Stimulated activated CD4-positive, alpha-beta T cell treated with anti-CD3 and anti-CD28 coated beads, Interleukin-12 subunit alpha, Interleukin-12 subunit beta, amount 100 ng/mL, for 24 hours (primary cell): ENCODE measurements at places on chromosomes 2 and 18.

GRCh38 chr2:174343343-174343622, 8.5 kb downstream of the SP9 start:
- DNase-seq = no peak

DNA sequence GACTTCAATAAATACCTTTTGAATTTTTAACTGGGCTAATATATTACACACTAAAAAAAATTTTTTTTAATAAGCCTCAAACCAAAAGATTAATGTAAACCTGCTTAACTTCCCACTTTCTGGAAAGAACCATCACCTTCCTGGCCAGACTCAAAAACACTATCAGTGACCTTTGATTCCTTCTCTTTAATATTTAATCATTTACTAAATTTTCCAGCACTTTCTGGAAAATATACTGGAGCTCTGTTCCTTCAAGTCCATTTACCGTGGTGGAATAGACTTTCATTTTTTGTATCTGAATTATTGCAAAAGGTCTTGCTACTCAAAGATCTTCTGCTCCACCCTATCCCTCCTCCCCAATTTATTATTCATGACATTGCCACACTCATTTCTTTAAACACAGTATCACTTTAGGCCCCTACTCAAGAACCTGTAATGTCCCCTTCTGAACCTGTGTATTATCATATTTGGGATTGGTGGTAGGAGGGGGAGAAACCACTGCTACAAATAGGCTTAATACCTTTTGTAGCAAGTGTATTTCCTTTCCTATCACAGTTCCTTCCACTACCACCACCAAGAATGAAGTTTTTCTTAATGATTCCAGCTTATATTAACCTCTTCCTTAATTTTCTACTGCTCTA, 7.4 kb downstream of the PPP4R3B start:
- DNase-seq = no peak

DNA sequence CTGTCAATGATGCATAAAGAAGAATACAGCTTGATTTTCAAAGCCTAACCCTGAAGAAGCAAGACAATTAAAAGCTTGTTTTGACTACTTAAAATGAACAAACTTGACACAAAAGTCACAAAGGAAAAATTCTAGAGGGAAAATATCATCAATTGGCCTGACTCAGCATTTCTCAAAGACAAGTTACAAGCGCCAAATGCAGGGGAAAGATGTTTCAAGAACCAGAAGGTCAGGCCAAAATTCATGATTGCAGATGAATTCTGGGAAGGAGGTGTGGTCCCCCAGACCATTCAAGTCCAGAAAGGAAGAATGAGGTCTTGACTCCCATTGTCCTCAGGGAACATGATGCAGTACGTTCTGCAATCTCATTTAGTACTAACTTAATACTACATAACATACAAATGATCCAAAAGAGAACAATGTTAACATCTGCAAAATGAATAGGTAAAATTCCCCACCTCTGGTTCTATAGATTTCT, 64.5 kb downstream of the FAM210A start:
- DNase-seq = no peak

DNA sequence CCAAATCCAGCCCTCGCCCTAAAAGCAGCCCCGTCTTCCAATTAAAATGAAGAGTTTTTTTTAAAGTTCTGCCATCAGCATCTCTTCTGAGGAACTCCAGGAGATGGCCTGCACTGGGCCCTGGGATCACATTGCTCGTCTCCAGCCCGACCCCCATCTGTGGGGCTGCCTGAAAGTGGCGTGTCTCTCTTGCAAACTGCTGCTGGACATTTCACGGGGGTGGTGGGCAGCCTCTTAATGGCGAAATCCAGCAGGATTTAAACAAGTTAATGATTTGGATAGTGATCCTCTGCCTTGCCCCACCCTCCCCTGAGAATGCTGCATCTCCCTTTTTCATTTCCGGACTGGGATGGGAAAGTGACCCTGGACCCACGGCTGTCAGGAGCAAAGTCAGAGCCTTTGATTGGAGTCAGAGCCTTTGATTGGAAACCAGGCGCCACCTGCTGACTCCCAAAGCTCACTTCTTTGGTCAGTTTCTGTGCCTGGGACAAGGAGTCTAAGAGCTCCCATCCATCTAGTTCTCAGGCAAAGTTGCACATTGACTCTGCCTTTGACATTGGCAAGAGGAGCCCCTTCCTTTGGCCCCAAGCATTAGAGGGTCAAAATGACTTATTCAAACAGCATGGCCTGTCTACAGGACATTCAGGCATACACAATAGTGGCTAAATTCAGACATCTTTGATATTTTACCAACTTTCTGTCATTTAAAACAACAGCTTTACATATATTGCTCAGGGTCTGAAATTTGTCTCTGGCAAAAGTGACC, 155.2 kb downstream of the SH3BP4 start:
- DNase-seq = no peak

DNA sequence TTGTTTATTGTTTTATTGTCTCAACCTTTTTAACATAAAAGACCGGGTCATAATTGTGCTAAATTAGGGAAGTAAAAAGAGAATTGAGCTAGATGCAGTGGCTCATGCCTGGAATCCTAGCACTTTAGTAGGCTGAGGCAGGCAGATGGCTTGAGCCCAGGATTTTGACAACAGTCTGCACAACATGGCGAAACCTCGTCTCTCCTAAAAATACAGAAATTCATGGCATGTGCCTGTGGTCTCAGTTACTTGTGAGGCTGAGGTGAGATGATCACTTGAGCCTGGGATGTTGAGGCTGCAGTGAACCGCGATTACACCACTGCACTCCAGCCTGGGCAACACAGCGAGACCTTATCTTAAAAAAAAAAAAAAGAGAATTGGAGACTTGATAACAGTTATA, 104.2 kb upstream of the TTC27 start:
- no peak for DNase-seq

DNA sequence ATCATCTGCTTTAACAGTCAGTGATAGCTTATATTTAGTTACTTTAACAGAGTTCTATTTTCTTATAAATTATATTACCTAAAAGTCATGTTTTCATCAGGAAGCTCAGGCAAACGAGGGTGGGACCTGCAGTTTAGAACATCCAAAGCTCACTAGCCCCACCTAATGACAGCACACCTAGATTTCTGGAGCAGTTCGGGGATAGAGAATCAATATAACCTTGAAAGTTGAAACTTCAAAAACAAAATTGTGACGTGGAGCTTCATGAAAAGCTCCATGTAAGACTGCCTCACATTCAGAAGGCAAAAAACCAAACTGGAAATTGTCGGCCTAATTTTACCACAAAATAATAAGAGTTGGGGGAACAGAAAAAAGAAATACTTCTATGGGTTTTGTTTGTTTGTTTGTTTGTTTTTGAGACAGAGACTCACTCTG, 185.9 kb upstream of the CCDC150 start:
- peak; percentile 29 for DNase-seq

GRCh38 chr18:23228102-23229061, 93.1 kb downstream of the CABLES1 start:
- no peak for DNase-seq
